ENCODE measurements at places on chromosomes 1 and 21.

GRCh38 chr1:102886638-102887037 is 221.7 kb downstream of the COL11A1 start:
- DNase-seq: no peak

DNA sequence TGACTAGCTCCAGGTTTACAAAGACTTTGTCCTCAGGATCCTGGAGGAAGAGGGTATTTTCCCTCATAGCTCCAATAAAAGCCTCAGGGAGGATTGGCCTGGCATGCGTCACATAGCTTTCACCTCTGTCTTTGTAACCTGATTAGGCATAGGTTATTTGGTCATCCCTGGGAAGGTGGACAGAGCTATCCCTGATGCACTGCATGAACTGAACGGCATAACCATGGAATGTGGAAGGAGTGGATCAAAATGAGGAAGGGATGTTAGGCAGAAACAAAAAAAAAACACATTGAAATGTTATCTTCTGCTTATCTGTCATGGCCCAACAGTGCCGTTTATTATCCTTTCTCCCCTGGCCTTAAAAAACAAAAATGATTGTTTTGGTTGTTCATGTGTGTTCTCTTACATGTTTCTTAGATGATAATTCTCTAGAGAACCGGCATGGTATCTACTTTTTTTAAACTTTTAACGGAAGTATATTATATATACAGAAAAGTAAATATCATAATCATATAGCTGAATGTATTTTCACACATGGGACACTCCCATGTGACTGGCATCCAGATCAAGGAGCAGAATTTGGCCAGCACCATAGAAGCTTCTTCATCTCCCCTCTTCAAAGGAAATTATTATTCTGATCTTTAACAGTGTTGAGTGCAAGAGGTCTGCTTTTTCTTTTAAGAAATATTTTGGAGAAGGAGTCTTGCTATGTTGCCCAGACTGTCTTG is 85.3 kb downstream of the RPS6KC1 start:
- no peak for DNase-seq

- no peak for DNase-seq
Observed at GRCh38 chr21:35028451-35028978, 20.6 kb downstream of the RUNX1 start.

DNA sequence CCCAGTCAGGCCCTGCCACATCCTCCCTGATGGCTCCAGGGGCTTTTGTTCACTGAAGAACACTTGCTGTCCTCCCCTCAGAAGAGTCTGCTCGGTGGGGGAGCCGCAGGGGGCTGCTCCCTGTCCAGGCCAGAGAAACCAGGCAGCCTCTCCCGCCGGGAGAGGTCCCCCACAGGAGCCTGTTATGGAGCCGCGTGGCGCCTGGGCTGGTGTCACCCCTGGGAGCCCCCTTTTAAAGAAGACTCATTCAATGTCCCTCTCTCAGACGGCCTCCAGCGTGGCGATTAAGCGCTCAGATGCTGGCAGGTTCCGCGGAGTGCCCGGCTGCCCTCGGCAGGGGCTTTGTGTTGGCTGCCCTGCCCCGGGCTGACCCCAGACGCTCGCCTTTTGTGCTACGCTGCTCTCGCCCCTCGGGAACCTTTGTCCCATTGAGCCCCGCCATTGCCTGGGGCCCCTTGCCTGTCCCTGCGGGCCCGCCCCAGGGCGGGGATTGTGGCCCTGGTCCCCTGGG is 43.1 kb downstream of the SKI start:
- DNase-seq: no peak

DNA sequence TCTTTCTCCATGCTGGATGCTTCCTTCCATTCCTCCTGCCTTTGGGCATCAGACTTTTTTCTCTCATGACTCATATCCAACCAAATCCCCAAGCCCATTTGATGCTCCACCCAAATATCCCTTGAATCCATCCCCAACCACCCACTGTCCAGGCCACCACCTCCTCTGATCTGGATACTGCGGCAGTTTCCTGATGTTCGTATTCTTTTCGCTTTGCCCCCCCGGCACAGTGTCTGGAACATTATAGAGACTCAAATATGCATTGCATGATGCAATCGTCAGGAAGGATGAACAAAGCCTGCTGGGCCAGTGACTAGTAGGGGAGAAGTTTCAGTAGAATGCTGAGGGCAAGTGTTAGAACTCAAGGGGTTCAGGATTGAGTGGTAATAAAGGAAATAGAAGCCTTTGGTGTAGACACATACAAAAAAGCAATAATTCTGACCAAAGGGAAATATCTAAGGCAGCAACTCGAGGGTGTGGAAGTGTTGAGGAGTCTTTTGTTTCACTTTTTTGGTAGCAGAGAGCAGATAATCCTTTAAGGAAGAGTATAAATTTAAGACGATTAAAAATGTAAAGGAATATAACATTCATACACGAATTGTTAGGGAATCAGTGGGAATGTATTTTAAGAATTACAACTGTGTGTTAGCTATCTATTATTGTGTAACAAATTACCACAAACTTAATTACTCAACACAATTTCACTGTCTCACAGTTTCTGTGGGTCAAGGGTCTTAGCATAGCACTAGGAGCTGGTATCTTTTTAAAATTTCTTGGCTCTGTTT is 7.5 kb downstream of the S100A11 start:
- no peak for DNase-seq

DNA sequence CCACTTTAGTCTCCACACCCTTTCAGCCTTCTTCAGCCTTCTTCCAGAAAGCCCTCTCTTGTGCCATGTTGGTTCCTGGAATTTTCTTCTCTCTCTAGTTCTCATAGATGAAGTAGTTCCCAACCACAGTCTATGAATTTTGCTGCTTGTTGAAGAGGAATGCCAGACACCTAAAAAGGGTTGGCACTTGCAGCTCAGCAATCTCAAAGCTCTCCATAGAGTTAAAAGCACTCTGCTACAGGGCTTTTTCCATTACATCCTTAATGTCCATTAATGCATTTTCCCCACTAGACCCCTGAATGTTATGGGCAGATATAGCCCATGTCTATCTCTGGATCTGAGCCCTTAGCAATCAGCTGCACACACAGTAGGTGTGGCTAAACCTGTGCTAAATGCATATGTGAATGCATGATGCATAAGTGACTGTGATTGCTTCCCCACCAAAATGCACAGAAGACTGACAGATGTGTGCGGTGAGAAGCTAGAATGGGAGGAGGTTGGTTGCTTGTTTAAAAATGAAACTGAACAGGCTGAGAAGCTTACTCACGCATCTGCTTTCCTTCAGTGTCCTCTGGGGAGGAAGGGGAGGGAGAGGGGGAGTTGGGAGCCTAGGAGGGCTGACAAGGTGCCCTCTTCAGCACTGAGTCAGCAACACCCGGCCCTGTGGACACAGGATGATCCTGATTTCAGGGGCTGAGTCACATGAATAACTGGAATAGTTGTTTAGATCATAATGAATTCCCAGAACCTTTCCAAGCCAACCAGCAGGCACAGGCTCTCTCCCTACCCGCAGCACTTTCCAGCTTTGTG is 146.1 kb upstream of the FGGY start:
- no peak for DNase-seq

DNA sequence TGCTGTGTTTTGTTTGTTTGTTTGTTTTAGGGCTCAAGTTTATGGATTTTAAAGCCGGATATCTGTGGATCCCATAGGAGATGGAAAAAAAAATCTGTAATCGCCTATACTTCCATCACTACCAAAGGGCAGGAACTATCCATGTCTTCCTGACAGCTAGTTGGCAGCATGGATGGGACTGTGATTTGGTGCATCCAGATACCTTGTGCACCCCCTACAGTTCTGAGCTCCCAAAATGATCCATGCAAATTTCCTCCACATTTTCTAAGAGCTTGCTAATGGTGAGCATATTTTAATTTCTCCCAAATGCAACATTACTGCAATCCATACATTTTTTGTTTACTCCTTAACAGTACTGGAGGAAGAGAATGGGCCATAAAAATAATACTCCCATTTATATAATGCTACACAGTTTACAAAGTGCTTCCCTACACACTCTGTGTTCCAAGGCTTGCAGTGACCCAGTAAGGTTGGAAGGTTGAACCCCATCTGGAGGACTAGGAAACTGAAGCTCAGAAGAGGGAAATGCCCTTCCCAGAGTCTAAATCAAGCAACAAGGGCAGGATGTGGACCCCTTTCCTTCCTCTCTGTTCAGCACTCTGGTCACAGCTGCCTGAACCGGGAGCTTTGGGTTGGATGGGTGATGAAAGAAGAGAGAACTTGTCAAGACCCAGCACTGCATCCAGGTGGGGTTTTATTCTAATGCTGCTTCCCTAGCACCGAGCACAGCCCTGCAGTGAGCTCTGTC is 48.0 kb downstream of the CAPN8 start:
- no peak for DNase-seq

GRCh38 chr1:62844030-62844429 is 60.1 kb downstream of the ATG4C start:
- DNase-seq: no peak

- DNase-seq: no peak
Observed at GRCh38 chr1:9161963-9162362, 33.1 kb upstream of the GPR157 start.

GRCh38 chr21:37208741-37209225 is 58.4 kb downstream of the VPS26C start:
- DNase-seq: no peak

GRCh38 chr1:56446531-56447098 is 132.7 kb downstream of the PLPP3 start:
- no peak for DNase-seq

DNA sequence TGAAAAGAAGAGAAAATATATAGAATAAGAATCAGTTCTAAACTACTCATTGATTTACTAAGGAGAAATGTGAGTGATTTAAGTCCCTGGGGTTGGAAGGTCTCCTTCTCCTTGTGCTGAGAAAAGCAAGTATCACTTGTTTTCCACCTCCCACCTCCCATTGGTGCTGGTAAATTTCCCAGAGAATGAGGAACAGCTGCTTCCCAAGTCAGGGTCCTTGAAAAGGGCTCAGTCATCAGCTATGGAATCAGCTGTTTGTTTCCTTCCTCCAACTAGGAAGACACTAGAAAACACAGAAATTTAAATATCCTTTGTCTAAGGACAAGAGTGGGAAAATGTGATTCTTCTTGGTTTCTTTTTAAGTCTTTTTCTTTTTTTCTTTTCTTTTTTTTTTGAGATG is 131.3 kb upstream of the C1orf21 start:
- DNase-seq: no peak

GRCh38 chr1:196960854-196961253 is 16.5 kb upstream of the CFHR5 start:
- no peak for DNase-seq

DNA sequence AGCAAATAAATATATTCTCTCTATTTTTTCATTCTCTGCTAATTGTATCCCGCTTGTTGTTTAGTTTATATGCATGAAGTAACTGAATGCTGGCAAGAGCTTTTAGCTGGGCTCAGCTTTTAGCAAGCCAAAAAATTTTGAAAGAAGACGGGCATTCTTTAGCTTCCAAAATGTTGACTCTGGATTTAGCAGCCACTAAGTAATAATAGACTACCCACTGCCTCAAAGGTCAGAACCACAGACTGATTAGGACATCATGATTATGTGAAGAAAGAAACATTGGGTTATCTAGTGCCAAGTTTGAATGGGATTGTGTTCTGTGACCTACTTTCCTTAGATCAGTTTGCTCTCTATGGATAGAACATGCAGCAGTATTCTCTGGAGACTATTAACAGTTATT is 80.3 kb upstream of the DPH5 start:
- no peak for DNase-seq
